ENCODE measurements at places on chromosomes 11 and 22.

- no peak for DNase-seq
Observed at GRCh38 chr11:33920838-33921613, 29.1 kb upstream of the LMO2 start.

DNA sequence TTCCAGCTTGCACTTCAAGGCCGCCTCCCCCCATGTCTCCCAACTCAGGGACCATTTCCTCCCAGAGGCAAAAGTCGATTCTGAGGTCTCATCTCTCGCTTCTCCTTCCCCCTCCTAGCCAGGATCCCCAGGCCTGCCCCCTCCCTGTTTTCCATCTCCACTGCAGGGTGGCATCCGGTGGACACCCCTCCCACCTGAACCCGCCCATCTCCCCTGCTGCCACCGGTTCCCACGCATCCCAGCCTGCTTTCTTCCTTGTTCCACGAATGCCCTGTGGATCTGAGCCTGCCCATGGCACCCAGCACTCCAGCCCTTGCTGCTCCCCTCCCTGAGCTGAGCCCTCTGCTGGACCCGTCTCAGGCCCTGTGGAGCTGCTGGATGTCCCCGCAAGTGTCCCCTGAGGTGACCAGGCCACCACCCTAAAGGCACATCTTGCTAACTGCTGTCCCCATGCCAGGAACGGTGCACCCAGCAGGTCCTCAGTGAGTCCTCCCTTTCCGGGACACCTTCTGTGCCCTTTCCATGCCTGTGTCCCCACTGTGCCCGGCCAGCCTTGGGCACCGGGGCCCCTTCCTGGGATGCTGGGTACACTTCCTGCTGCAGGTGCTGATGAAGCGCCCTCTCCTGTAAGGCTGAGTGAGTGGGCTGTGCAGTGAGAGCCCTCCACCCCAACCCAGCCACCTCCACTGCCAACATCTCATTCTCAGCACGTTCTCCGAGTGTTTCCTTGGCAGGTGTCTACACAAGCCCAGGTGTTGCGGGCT lies 936 bp downstream of the IL17REL start:
- DNase-seq = no peak

DNA sequence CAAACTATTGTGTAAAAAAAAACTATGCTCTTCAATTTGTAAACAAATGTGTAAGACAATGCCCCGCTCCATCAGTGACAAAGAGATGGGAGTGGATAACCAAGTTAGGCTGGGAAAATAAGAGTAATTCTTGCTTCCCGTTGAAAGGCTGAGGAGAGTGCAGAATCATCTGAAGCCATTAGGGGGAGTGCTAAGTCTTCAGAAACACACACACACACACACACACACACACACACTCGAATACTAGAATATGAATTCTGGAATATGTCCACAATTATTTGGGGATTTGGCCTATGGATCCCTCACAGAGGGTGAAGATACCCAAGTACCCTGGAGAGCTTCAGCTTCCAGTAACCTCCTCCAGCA lies 27.8 kb upstream of the ROBO3 start:
- DNase-seq = peak; percentile 35

- no peak for DNase-seq
Observed at GRCh38 chr11:108034034-108034433, 25.3 kb downstream of the CUL5 start.

DNA sequence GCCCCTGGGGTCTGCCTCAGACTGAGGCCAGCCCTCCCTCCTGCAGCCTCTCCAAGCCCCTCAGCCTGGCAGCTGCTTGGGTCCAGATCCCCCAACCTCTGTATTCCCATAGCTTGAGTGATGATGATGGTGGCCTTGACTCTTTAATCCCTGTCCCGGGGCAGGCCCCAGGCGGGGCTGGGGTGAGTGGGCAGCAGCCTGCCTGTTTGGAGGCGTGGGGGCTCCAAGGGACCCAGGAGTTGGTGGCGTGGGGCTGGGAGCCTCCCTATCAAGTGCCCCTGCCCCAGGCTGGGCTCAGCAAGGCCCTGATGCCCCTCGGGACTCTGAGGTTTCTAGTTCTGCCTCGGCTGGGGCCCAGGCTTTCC lies 22.5 kb downstream of the PPIL2 start:
- DNase-seq = no peak

GRCh38 chr11:103744496-103745153 lies 291.8 kb upstream of the DDI1 start:
- no peak for DNase-seq

- no peak for DNase-seq
Observed at GRCh38 chr11:77559686-77560401, 29.9 kb upstream of the AQP11 start.

GRCh38 chr22:39723899-39724351 lies 153.4 kb downstream of the CACNA1I start:
- no peak for DNase-seq

- DNase-seq = no peak
Observed at GRCh38 chr22:28505416-28506149, 174.1 kb downstream of the TTC28 start.

DNA sequence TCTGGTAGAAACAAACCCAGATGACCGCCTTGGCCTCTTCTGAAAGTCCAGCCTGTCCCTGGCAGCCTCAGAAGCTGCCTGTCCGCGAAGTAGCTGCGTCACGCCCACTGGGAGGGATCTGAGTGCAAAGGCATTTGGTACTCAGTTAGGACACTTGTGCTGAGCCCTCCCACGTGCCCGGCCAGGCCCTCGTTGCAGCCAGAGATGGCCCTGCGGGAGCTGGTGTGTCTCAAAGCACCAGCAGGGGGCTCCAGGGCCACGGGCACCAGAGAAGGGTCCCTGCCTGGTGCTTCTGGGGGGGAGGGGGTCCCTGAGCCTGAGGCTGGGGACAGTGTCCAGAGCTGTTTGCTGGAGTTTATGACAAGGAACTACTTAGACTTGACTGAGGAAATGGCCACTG lies 5.8 kb downstream of the SELENOO start:
- DNase-seq = no peak

DNA sequence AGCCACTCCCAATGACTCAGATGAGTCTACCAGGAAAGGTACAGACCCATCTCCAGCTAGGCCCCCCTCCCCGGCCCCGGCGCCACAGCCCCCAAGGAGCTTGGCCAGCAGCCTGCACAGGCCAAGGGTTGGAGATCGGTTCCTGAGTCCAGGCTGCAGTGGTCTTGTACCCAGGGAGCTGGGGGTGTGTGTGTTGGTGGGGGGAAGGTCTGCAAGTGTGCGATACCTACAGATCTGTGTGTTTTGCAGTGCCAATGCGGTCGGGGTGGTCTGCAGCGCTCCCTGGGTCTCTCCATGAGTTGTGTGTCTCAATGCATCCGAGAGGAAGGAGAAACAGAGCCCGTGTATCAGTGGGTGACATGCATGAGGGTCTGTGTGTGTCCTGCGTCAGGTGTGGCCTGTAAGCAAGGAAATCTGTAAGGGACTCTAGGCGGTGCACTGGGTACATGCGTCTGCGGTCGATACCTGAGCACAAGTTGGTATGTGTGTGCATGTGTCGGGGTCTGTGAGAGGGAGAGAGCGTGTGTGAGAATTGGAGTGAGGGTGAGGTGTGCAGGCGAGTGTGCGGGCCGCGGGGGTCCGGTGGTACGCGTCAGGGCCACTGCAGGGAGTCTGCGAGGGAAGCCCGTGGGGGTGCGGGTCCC lies 645 bp downstream of the CDC42BPG start:
- peak; percentile 19 for DNase-seq

- no peak for DNase-seq
Observed at GRCh38 chr11:103610435-103610834, 426.0 kb upstream of the DDI1 start.

- DNase-seq = no peak
Observed at GRCh38 chr11:122776546-122776945, 61.8 kb upstream of the CRTAM start.

DNA sequence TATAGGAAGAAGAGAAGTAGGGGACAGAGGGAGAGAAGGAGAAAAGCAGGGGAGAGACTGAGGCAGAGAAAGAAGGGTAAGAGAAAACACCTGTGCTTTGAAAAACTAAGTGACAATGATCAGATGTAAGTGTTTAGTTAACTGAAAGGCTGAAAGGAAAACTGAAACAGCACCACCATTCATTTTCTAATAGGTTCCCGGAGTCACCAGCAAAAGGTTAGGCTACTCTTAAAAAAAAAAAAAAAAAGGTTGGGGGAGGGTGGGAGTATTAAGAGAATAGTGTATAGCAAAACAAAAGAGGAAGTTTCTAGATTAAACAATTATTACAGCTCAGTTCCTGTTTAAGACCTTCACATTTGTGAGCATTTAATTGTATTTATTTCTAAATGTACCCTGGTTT lies 113.8 kb downstream of the CADM1 start:
- DNase-seq = no peak

- DNase-seq = peak; percentile 40
Observed at GRCh38 chr11:117232092-117232878, at the start of gene RNF214. TSS of gene RNF214 (plus strand) at chr11:117232671. CDS start at chr11:117234273, 1,602 bp downstream.

DNA sequence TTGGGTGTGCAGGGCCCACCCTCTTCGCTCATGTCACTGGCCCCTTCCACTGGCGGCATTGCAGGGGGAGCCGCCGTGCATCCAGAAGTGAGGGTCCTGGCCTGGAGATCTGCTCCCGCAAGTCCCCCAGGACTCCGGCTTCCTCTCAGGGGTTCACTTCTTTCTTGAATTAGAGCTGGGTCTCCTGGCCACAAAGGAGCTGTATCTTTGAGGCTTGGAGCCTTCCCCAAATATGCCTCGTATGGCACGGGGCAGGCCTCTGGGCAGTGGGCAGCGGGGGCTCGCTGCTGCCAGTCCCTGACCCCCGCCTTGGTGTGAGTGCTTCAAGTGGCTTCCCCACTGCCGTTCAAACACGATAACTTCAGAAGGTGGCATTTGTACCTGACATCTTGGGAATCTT lies 7.4 kb upstream of the IFITM3 start:
- DNase-seq = no peak

DNA sequence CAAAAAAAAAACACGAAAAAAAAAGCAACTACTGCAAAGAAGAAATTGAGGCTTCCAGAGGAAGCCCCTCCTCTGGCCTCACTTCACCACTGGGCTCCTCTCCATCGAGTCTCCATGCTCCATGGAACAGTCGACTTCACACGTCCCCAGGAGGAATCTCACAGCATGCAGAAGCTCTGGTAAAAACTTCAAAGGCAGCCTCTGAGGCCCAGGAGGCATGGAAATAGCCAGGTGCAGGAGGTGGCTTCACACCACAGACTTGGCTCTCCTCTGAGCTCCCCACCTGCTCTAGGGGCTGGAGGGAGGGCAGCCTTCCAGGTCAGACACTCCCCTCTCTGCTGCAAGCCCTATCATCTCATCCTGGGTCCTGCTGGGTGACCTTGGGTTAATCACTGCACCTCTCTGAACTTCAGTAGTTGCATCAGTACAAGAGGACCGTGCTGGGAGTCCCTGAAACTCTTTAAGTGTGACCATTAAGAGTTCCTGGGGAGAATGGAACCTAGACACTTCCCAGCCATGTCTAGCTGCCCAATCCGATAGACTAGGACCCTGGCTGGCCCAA lies 8.2 kb downstream of the PDE2A start:
- no peak for DNase-seq

DNA sequence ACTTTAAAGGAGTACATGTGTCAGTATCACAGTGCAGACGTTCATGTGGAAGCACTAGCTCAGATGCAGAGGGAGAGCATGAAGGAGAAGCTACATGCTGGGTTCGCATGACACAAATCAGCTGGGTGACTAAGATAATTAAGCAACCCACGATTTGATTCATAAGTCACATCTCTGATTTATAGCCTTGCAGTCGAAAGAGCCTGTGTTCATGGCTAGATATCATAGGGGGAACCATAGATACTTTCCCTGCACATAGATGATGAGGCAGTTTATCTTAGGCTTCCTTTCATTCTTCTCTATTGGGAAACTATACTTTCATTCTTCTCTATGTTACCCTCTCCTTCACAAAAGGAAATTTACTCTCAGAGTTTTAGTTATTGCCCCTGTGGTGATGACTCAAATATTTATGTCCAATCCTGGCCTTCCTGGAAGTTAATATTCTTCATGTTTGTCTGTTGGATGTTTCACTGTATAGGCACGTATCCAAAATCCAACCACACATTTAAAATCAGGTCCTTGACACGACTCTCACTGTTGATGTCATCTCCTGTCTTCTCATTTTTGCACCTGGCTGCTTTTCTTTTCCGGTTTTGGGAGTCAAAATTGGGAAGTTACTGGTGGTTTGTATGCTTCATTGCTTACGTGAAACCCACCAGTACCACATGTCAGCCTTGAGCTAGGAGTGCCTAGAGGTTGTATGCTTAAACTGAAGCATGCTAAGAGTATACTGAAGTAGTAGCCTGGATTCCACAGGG lies 56.3 kb upstream of the SLC5A12 start:
- no peak for DNase-seq

DNA sequence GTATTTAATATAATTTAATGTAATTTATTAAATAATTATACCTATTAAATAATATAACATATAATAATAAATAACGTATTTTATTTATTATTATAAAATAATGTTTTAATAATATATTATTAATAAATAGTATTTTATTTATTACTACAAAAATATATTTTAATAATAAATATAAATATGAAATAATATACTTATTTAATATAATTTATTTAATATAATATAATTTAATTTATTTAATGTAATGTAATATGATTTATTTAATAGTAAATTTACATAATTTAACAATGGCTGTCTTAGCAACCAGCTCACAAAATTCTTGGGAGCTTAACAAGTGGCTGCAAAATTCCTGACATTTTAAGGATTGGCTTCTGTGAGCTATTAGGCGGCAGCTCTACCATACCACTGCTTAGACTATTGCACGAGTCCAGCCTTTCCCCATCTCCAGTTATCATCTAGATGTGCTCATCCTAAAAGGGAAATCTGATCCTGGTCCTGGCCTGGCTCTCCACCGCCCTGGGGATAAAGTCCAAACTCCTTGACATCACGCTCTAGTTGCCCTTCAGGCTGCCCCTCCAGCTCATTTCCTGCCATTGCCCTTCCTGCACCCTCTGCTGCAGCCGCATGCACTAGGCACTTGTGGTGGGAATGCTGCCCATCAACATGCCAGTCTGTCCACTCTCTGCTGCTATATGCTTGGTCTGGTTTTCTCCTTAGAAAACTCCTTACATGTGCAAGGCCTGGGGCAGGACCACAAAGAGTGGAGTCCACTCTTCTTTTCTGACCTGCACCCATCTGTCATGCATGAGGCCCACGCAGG lies 9.8 kb downstream of the MMP20 start:
- no peak for DNase-seq

DNA sequence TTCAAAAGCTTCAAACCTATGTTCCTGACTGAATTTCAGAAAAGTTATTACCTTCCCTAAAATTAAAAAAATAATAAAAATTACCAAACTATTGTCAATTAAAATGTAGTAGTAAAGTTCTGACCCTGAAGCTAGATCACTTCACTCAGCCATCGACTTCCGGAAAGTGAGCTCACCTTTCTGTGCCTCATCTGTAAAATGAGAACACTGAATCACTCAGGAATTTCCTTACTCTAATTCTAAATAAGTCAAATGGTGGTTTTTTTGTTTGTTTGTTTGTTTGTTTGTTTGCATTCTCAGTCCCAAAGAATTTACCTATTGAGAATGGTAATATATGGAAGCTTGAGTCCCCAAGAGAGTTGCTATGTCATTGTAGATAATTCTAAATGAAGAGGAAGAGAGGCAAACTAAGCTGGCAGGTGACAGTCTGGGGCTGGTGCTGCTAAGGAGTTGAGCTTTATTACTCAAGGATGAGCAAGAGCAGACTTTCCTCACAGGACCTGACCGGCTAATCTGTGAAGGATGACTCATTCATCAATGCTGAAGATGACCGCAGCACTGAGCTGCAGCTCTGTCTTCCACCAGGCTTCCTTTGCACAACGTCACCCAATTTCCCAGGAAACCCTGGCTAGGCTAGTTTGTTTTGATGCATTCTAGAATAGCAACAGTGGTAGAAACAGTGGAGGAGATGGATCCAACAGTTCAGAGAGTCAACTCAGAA lies 248.8 kb downstream of the RAB38 start:
- DNase-seq = no peak

All from NCI-H748 treated with DMSO at 0.1 percent for 48 hours (cell line).